Fibroblast of pulmonary artery (primary cell): ENCODE measurements at places on chromosomes 16 and 17.

DNA sequence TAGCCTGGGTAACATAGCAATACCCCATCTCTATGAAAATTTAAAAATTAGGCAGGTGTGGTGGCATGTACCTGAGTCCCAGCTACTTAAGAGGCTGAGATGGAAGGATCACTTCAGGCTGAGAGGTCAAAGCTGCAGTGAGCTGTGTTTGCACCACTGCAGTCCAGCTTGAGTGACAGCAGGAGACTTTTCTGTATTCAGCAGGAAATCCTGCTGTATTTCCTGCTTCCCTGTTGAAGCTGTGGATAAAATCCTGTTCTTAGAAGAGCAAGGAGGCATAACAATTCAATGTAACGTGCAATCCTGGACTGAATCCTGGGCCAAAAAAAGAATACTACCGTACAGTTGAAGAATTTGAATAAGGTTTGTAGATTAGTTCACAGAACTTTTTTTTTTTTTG, 62.2 kb downstream of the FBXL20 start:
- DNase-seq, result peak; percentile 18

GRCh38 chr17:29143894-29144293, 36.3 kb downstream of the MYO18A start:
- DNase-seq, result no peak

GRCh38 chr16:4376126-4376892, 4.7 kb downstream of the VASN start:
- peak; percentile 86 for DNase-seq

DNA sequence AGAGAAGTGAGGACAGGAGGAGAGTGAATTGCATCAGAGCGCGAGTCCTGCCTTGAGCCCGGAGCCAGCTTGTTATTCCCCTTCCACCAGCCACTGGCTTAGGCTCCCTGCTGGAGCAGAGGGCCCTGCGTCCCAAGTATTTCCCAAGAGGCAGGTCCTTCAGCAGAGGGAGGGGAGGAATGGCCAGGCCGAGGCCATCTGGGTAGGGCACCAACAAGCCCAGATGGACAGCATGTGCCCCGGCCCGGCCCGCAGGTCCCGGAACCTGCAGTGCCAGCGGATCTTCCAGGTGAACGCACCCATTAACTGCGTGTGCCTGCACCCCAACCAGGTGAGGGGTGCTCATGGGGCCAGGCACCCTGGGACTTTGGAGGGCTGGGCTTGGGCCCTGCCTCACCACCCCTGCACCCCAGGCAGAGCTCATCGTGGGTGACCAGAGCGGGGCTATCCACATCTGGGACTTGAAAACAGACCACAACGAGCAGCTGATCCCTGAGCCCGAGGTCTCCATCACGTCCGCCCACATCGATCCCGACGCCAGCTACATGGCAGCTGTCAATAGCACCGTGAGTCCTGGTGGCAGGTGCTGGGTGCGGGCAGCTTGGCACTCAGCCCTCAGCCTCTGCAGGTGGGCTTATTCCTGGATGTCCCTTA, 1.7 kb downstream of the MLST8 start:
- DNase-seq, result no peak

- DNase-seq, result no peak
These were observed 416.4 kb downstream of the CDH11 start for GRCh38 chr16:64705443-64705842.

DNA sequence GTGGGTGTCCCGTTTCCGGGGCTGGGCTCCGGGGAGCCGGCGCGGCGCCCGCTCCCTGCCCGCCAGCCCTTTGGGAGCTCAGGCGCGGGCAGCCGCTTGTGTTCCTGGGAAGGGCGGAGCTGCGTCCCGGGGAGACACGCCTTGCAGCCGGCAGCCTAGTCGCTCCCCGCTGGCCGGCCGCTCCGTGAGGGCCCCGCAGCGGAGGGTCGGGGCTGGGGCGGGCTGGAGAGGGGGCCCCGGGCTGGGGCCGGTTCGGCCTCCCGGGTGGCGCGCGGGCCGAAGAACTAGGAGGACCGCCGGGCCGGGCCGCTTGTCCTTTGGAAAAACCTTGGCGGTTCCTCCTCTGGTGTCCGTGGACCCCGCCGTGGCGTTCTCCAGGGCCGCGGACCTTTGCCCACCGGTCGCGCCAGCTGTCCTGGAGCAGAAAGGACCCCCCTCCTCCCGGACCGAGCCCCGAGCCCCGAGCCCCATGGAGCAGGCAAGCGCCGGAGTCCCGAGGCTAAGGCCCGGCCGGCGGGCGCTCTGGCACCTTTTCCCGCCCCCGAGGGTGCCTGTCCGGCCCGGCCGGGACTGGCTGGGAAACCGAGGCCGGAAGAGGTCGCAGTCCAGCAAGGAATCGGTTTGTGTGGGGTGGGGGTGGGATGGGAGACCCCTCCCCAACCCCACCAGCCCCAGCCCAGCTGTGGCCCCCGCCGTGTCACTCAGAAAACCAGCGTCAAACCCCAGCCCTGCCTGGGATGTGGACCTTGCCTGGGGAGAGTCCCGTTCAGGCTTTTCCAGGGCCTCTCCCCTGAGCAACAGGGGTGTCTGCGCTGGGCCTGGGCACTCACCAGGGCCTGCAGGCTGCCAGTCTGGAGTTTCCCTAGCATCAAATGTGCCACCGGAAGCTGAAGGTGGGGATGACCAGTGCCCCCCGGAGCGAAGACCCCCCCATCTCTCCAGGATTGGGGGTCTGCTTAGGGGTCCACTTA, 6.8 kb upstream of the TBC1D3B start:
- peak; percentile 52 for DNase-seq

- no peak for DNase-seq
These were observed 654 bp downstream of the WFDC1 start for GRCh38 chr16:84295203-84295860.

DNA sequence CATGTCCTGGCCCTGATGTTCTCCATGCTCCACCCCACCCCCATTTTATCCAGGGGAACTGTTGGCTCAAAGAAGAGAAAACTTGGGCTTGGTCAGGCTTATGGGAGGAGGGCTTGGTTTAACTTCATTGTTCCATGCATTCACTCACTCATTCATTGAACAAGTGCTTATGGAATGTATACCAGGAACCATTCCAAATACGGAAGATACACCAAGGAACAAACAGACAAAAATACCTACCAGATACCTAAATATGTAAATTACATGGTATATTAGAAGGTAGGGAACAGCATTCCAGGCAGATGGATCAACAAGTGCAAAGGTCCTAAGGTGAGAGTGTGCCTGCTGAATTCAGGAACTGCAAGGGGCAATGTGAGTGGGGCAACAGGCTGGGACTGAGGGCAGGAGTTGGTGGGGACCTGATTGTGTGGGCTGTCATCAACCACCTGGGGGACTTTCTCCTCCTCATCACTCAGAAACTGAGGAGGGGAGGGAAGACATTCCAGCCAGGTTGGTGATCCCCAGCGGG, 39.9 kb downstream of the RAI1 start:
- no peak for DNase-seq

- no peak for DNase-seq
These were observed 211.4 kb downstream of the BCAS3 start for GRCh38 chr17:60888812-60889709.

GRCh38 chr16:66948134-66948836, 12.8 kb upstream of the CES3 start:
- no peak for DNase-seq

DNA sequence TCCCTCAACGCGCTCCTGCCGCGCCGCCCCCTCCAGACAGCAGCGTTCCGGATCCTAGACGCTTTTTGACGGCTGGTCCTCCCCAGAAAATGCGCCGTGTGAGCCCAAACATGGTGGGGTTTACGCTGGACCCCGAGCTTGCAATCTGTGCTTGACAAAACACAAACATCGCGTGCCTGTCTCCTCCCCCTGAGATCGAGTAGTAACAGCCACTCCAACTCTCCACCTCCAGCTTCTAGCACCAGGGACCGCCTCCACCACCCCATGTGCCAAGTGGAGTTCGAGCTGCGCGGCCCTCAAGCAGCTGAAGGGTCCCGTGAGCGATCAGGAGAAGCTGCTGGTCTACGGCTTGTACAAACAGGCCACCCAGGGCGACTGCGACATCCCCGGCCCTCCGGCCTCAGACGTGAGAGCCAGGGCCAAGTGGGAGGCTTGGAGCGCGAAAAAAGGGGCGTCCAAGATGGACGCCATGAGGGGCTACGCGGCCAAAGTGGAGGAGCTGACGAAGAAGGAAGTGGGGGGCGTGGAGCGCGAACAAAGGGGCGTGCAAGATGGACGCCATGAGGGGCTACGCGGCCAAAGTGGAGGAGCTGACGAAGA, 656 bp upstream of the GEMIN4 start:
- peak; percentile 80 for DNase-seq

GRCh38 chr17:2302778-2303203, 794 bp downstream of the SMG6 start:
- no peak for DNase-seq

- DNase-seq, result no peak
These were observed 607.3 kb upstream of the GOT2 start for GRCh38 chr16:59341368-59341767.

DNA sequence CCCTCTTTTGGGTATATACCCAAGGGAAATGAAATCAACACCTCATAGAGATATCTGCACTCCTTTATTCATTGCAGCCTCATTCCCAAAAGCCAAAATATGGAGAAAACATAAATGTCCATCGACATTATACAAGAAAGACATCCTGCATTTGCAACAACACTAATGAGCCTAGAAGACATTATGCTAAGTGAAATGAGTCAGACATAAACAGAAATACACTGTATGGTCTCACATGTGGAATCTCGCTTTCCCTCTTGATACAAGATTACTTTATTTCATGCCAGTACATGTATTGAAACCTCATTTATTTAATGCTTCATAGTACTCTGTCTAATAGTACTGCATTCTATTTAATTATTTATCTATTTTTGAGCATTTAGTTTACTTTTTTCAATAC, 157.2 kb downstream of the ZNF18 start:
- no peak for DNase-seq

DNA sequence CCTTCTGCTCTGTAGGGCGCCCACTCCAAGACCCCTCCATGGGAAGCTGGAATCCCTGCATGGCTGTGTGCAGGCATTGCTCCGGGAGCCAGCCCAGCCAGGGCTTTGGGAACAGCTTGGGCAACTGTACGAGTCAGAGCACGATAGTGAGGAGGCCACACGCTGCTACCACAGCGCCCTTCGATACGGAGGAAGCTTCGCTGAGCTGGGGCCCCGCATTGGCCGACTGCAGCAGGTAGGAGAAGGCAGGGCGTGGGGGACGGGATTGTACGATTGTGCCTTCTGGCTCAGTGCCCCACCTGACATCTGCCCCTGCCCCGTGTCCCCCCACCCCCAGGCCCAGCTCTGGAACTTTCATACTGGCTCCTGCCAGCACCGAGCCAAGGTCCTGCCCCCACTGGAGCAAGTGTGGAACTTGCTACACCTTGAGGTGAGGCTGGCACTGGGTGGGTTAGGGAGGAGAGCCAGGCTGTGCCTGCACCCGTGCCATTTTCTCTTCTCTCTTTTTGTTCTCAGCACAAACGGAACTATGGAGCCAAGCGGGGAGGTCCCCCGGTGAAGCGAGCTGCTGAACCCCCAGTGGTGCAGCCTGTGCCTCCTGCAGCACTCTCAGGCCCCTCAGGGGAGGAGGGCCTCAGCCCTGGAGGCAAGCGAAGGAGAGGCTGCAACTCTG, 8.7 kb upstream of the TMEM88 start:
- no peak for DNase-seq

GRCh38 chr16:1918351-1919326, at the start of gene HS3ST6:
Gene HS3ST6, minus strand, starts transcription at chr16:1918415. Its CDS starts 92 bp downstream, at chr16:1918323.
- DNase-seq, result no peak

GRCh38 chr16:63623551-63624039, 1498.3 kb downstream of the CDH11 start:
- no peak for DNase-seq

DNA sequence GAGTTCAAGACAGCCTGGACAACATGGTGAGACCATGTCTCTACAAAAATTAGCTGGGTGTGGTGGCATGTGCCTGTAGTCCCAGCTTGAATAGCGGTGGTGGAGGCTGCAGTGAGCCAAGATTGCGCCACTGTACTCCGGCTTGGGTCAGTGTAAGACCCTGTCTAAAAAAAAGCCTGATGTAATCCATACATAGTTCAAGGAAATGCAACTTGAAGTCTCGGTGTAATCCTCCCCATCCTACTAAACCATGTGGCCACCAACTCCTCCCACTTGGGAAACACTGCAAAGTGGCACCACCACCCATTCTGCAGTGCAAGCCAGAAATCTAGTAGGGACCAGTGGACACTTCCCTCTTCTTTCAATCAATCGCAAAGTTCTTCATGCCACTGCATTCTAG, 5.4 kb upstream of the KPNB1 start:
- DNase-seq, result no peak

- peak; percentile 59 for DNase-seq
These were observed 239.8 kb downstream of the CHD9NB start for GRCh38 chr16:52812678-52813556.

DNA sequence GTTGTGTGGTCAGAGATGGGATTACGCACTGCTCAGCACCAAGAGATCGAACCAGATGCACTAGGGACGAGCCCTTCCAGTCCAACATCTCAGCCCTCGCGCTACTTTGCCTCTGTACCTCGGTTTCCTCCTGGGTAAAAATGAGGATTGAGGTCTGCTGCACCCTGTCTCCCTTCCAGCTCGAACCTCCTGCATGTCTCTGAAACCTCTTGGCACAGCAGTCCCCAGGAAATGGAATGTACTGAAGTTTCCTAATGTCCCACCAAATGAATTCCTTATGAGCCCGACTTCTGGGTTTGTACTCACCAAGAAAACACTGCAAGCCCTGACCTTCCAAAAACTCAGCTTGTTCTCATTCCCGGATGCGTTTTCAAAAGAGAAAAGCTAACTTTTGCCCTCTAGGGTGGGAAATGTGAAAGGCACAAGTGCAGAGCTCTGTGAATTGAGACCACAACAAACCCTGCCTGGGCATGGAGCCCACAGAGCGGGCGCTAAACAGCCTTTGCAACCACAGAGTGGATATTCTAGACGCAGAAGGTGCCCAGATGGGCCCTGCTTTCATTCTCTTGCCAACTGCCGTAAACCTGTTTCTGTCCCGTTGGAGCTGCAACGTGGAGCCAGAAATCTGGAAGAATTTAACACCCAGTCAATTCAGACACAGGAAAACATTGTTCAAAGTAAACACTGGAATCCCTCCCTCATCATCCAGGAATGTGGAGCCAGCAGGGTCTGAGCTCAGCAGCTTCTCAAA, 10.3 kb downstream of the CDRT4 start:
- DNase-seq, result peak; percentile 72

- peak; percentile 69 for DNase-seq
These were observed 6.8 kb upstream of the ITGAD start for GRCh38 chr16:31386157-31386984.

DNA sequence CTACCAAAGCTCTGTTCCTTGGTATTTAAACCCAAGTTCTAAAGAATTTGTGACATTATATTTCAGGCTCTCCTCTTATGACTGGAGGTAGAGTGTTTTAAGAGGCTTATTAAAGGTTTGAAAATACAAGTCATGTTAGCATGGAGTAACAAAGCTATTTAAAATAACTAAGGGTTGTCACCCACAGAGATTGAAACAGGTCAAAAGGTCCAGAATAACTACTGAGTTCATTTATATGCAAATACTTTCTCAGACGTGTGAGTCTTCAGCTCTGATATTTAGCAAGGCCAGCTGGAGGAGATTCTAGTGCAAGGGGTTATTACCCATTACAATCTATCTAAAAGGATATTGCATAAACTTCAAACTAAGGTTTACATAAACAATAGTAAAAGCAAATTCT, 1538.8 kb upstream of the CDH8 start:
- no peak for DNase-seq

GRCh38 chr16:10954903-10955302, 10.5 kb downstream of the CLEC16A start:
- DNase-seq, result no peak
